ENCODE measurements at places on chromosomes 16 and 17.

GRCh38 chr17:43936434-43936833 lies 5.8 kb downstream of the PPY start:
- no peak for DNase-seq

GRCh38 chr17:16440901-16441629 lies 25.7 kb downstream of the TRPV2 start:
- no peak for DNase-seq

DNA sequence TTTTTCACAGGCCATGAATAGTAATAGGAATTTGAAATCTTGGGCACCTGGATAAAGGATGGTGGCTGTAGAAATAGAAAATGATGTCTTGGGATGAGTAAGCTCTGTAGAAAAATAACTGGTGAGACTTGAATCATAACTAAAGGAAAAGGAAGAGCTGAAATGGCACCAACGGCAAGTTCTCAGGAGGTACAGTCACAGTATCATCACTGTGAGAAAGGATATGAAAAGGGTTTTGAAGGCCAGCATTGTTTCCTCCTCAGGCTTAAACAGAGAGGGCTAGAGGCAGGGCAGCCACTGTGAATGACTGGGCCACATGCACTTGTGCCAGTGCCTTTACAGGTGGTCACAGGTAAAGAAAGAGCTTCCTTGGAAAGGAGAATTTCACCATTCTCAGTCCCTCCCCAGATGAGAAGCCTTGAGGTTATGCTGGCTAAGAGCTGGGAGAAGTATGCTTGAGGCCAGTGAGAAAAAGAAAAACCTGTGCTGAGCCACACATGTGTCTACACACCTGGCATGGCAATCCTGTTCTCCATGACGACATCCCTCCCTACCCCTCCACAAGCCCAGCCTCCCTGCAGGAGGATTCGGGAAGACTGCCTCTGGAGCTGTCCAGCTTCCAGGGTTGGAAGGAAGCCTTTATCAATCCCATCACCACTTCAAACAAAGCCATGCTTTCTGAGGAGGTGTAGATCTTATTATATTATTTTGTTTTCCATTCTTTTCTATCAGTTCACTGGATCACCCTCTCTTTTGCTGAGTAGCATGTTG lies 3.8 kb upstream of the ANKFN1 start:
- DNase-seq = no peak

DNA sequence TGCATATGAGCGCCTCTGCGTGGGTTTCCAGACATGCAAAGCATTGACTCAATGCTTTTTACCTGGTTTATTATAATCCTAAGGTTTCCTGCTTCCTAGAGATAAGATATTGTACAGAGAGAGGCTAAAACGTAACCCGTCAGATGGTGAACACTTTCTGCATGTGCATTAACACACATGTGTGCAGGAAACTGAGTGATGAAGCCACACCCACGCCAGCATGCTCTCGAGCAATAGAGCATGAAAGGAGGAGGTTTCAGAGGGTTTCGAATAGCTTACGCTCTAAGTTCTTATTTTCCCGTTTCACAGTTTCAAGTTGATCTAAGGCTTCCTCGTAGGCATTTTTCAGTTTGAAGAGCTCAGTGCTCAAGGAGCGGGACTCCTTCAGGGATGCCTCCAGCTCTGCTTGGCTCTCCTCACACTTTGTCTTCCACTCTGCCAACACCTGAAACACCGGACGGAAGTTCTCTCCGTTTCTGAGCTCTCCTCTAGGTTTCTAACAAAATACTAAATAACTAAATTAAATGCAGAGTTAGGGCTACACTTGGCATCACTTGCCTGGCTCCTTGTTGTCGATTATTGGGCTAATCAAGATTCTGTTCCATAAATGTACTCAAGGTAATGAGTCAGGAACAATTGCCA lies 23.2 kb downstream of the MYH3 start:
- no peak for DNase-seq

DNA sequence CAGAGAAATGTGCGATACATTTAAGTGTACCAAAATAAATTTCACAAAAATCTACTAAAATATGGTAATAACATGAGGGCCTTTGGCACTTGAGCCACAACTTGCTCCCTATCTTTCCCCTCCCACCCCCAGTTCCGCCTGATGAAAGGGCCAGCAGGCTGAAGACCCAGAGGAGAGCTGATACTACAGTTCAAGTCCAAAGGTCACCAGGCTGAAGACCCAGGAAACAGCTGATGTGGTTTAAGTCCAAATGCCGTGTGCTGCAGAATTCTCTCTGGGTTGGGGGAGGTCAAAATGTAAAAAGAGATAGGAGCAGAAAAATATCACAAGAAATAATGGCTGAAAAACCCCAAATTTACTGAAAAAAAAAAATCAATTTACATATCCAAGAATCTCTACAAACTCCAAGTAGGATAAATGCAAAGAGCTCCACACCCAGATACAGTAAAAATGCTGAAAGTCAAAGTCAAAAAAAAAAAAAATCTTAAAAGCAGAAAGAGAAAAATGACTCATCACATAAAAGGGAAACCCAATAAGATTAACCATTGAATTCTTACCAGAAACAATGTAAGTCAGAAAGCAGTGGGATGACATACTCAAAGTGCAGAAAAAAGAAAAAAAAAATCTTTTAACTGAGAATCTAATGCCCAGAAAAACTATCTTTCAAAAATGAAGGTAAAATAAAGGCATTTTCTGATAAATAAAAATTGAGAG lies 452.1 kb upstream of the ASIC2 start:
- DNase-seq = no peak

GRCh38 chr16:71338193-71338592 lies 20.3 kb upstream of the CALB2 start:
- no peak for DNase-seq

- no peak for DNase-seq
Measured at GRCh38 chr16:19269098-19269497, 16.4 kb upstream of the CLEC19A start.

GRCh38 chr17:44065668-44066203 lies 735 bp downstream of the LSM12 start:
- DNase-seq = no peak

DNA sequence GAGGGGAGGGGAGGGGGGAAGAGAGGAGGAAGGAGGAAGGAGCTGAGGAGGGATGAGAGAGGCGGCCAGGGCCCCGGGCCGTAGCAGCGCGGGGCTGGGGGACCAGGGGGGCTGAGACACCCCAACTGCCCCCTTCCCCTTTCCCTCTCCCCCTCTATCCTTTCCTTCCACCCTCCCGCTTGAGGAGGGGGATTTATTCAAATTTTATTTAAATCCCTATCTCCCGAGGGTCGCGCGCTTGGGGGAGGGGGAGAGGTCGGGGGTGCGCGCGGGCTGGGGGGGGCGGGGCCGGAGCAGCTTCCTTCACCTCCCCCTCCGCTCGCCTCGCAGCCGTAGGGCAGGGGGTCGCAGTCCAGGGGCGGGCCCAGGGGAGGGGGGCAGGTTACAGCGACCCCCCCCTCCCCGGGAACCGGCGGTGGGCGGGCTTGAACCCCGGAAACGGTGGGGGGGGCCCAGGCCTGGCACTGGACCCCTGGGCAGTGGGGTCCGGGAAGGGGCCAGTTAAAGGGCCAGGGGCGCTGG lies at the start of gene FBXL19:
Gene FBXL19, plus strand, starts transcription at position 19 of the 522 bp plus-strand sequence. CDS start 2,183 bp downstream, outside the sequence.
- no peak for DNase-seq

DNA sequence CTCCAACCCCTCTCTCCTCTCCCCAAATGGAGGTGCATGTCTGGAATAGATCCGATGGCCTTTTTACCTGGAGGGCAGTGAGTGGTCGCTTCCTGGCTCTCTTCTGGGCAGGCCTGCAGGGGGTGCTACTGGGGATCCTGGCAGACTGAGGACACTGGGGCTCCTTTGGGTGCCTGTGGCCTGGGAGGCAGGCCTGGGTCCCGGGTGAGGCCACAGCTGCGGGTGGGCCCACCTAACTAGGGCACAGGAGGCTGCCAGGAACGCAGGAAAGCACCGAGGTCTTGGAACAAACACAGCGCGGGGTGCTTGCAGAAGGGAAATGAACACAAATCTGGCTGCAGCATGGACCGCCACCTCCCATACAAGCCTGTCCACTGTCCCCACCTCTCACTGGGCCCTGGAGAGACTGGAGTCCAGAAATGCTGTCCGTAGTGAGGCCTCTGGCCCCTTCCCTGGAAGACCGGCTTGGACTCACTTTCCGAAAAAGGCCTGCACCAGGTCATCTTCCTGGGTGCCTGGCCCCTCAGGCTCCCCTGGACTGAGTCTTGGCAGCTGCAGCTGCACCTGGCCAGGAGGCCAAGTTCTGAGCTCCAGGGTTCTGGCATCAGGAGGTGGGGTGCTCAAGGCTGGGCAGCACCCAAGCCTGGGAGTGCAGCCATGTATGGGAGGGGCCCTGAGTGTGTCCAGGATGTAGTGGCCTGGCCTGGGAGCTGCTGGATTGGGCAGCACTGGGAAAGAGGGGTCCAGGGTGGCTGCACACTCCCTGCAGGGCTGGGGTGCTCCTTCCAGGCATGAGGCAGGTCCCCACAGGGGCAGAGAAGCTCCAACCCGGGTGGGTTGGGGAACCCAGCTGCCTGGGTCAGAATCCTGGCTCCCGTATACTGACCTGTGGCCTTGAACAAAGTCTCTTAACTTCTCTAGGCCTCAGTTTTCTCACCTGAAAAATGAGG lies 195.1 kb downstream of the IRF8 start:
- no peak for DNase-seq

GRCh38 chr16:84397090-84397489 lies 28.8 kb downstream of the ATP2C2 start:
- no peak for DNase-seq

GRCh38 chr17:14373614-14374259 lies 72.9 kb downstream of the HS3ST3B1 start:
- no peak for DNase-seq

DNA sequence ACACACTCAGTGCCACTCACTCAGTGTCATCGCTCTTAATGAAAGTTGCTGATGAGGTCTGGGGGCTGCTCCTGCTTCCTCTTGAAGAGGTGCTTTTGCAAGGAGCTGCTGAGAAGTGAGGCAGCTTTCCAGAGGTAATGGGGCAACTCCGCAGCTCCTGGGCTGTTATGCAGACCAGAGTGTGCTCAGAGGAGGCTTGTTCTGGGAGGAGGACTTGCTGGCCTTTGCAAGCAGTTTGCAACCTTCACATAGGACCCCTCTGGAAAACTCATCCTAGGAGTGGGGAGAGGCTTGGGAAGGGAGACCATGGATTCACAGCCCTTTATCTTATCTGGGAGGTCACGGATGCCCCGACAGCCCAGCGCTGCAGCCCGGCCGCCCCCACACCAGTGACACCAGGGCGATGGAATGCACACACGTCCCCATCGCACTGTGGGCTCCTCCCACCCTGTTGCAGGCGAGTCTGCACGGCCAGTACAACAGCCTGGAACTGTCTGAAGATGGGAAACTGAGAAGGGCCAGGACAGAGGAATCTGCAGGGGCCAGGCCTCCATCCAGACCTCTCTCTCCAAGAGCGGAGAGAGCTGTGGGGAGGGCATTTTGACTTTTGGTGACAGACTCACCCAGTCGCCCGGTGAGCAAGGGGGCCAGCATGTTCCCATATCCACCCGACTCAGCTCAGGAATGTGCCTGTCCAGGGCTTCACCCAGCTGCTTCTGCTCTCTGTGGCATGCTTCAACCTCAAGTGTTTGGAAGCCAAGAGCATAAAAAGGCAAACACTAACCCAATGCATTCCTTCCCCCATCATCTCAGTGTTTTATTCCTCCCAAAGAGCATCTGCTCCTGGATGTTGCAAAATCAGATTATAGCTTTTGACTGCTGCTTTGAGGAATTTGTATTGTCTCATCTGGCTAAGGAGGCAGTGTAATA lies 78.6 kb upstream of the ZNF469 start:
- DNase-seq = no peak

- no peak for DNase-seq
Measured at GRCh38 chr16:50942143-50942542, 200.3 kb downstream of the CYLD start.

DNA sequence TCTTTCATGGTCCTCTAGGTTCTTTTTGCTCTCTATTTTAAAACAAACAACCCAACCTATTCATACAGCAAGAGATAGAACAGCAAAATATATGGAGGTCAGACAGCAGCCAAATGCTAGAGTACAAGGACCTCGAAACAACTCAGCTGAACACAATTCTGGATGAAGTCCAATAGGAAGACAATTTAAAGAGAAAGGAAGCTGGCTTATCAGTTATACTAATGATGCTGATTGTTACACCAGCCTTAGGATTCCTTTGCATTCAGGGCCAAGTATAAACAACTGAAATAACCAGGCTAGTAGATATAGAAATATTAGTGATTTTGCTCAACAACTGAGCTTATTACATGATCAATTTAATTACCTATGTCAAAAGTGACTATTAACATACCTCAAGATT lies 2.5 kb downstream of the SSH2 start:
- DNase-seq = no peak

Data from stimulated activated CD4-positive, alpha-beta T cell treated with anti-CD3 and anti-CD28 coated beads, TNF-alpha, amount 100 ng/mL, for 4 hours (primary cell).